ENCODE measurements at places on chromosomes 1 and 21. TPM values are rescaled to one million over a fixed set of nuclear protein-coding genes. Genes with fewer than 3 reads are reported as not detected.

Gene AQP10
- not detected for total RNA-seq

Gene LAMC2
- 1.5 TPM for total RNA-seq

Gene DRAXIN
- total RNA-seq, result not detected

Gene CSF1
- total RNA-seq, result 31.5 TPM

Gene FAM163A
- total RNA-seq, result not detected

Gene KCNE2
- not detected for total RNA-seq

Gene CAMSAP2
- 16.7 TPM for total RNA-seq

Gene KCNT2
- total RNA-seq, result not detected

Gene HENMT1
- 8.3 TPM for total RNA-seq
